ENCODE measurements at places on chromosomes 5 and 9.

DNA sequence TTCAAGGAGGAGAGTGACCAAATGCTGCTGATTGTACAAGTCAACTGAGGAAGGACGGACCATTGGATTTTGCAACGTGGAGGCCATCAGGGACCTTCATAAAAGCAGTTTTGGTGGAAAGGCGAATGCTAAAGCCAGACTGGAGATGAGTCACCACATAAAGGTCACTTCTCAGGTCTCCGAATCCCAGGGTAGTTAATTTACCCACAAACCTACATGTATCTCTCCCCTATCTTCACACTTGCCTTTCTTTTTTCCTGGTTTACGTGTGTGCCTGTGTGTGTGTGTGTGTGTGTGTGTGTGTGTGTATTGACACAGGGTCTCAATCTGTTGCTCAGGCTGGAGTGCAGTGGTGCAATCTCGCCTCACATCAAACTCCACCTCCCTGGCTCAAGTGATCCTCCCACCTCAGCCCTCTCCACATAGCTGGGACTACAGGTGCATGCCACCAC lies 4.6 kb upstream of the CTNNA1 start:
- peak; percentile 39 for DNase-seq

- no peak for DNase-seq
Measured at GRCh38 chr5:146060221-146060585, 45.2 kb downstream of the PLAC8L1 start.

DNA sequence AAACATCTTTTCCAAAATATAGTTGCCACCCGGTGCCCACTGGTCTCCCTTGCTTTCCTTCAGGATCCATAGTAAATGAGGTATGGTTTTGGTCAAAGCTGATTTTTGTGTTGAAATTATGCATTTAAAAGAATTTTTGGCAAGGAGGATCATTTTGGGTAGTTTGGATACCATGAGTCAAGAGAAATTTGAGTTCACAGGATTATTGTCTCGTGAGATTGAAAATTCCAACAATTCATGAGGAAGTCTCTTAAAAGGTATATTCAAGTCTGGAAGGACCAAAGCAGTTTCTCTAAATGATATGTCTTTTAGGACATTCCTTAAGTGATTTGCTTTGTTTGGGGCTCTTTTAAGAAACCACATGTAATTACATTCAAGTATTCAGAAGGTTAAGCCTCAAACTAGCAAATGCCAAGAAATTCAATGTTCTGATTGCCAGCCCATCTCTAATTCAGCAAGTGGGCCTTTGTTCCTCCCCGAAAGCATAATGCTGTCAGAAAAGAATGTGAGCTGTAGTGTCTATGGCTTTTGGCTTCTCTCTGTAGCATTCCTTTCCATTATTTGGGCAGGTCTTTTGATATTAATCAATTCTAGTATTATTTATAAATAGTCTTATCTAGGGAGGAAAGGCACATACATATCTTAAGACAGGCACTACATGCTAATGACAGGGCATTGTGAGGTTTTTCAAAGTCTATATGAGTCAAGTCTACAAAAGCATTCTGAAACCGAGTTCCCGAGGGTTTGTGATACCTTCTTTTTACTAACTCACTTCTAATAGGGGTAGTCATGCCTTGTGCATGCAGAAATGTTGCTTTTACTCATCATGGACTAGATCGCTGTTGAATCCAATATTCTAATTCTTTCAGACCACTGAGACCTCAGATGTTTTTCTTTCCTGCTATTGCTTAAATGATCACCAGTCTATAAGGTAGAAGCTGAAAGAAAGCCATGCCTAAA lies 453.9 kb downstream of the ENC1 start:
- DNase-seq: no peak

GRCh38 chr9:97559111-97559514 lies 57.6 kb downstream of the TMOD1 start:
- DNase-seq: no peak

DNA sequence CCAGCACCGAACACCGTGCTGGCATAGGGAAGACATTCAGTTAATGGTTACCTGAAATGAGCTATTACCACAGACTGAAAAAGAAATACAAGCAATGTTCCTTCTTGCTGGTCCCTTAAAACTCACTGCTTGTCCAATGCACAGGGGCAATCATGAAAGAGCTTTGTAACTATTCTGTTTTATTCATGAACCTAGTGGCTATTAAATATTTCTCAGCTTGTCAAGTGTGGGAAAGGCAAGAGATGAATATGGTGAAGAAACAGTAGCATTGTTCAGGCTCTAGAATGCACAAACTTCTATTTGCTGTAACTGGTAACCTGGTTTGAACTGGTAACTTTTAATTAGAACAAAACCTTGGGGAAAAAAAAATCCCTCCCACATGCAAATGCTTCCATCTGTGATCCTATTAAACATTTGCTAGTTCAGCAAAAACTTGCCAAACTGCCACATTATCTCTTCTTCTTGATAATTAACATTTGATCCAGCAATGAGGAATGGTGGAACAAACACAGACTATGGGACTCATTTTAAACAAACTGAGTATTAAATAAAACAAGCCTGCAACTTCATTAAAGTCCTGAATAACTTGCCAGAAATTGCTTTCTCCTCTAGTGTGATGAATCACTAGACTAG lies 36.1 kb downstream of the YIPF5 start:
- no peak for DNase-seq

DNA sequence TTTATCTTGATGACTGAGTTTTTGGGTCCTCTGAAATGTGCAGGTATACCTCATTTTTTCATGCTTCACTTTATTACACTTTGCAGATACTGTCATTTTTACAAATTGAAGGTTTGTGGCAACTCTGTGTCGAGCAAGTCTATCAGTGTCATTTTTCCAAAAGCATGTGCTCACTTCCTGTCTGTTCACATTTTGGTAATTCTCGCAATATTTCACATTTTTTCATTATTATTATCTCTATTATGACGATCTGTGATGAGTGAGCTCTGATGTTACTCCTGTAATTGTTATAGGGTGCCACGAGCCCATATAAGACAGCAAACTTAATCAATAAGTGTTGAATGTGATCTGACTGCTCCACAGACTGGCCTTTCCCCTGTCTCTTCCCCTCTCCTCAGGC lies 73.4 kb upstream of the FBXW11 start:
- DNase-seq: no peak

GRCh38 chr5:126984632-126985031 lies 45.7 kb downstream of the MARCHF3 start:
- DNase-seq: no peak

DNA sequence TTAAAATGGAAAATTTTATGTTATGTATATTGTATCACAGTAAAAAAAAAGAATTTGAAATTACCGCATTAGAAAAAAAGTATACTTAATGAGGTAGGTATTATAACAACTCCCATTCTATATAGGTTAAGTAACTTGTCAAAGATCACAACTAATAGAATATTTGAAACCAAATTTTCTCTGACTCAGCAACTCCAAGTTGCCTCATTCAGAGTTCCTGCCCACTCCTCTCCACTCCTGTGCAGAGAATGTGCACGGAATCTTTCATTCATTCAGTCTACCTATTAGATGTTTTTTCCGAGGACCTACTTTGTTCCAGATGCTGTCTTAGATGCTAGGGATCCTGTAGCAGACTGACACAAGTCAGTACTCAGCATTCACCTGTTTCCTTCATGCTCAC lies 15.4 kb downstream of the SH3TC2 start:
- DNase-seq: no peak

DNA sequence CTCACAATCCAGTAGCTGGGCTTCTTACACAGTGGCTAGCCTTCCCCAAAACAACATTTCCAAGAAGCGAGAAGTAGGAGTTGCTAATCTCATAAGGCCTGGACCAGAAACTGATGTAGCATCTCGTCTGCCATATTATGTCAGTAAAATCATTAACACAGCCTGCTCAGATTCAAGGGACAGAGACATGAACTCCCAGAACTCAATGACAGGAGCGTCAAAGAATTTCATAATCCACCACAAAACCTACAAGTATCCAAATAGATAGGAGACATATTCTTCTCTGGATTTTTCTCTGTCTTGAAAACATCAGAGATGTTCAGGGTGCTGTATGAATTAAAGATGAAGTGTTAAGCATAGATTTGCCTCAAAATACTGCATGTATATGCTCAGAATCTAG lies 457.6 kb upstream of the ACTBL2 start:
- DNase-seq: no peak

- DNase-seq: peak; percentile 77
Measured at GRCh38 chr9:22030101-22030598, 21.0 kb upstream of the CDKN2B start.

GRCh38 chr5:142499591-142500226 lies 174.9 kb upstream of the SPRY4 start:
- no peak for DNase-seq

DNA sequence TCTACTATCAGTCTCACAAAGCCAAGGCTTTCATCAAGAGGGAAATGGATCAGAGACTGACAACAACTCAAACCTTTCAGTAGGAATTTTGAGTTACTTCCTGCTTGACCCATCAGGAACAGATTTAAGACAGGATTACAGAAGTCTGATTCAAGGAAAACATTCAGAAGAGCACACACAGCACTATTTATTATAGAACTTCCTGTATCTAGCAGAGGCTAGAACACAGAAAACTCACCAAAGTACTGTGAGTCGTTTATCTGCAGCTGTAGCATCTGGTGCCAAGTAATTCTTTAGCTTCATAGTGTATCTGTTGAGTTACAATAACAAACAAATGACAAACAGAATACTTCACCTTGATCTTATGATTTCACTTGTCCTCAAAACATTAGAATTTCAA lies 13.8 kb downstream of the LEAP2 start:
- peak; percentile 39 for DNase-seq

GRCh38 chr9:92501671-92502393 lies 19.5 kb upstream of the ASPN start:
- DNase-seq: peak; percentile 53

DNA sequence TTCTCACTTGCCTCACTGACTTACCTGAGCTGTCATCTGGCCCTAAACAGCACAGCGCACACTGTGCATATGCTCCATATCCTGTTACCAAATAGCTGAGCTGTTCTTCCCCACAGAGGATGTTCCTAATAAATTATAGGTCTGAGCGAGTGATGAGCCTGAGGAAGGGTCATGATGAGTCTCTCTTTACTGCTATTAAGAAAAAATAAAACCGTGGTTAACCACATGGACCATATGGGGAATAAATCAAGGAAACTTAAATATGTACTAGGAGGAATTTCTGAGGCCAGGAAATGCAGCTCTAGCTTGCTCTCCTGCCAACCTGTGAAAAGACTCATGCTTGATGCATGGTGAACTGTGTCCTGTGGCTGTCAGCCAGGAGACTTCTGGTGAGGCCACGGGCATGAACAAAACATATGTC lies 424.8 kb upstream of the DMAC1 start:
- no peak for DNase-seq

DNA sequence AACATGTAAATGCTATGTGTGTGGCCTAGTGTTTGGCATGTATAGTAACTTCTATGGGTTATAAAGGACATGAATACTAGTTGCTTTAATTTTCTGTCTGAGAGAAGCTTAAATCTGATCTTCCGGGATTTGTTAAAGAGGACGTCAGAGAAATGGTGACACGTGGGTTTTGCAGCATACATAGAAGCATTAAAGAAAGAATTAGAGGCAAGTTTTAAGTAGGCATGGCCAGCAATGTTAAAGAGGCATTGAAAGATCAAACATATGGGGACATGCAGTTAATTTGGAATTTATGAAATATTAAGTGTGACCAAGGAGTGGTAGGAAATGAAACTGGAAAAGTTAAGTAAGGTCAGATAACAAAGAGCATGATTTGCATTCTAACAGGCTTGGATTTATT lies 311.4 kb upstream of the RIOK2 start:
- no peak for DNase-seq

DNA sequence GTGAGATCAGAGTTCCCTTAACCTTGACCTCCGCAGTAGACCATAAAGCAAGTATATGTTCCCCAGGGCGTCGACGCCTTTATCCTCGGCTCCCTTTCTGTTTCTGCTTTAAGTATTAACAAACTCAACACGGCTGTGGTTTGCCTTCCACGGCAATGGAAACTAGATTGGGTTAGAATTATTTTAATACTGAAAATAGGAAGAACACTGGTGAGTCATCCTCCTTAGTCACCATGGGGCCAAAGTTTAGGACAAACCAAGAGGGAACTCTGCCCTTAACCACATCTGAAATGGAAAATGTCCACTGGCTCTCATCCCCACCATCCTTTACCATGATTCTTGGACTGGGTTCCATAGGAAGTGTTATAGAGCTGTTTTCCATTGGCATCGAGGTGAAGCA lies 386.1 kb downstream of the ACTL7B start:
- peak; percentile 75 for DNase-seq

DNA sequence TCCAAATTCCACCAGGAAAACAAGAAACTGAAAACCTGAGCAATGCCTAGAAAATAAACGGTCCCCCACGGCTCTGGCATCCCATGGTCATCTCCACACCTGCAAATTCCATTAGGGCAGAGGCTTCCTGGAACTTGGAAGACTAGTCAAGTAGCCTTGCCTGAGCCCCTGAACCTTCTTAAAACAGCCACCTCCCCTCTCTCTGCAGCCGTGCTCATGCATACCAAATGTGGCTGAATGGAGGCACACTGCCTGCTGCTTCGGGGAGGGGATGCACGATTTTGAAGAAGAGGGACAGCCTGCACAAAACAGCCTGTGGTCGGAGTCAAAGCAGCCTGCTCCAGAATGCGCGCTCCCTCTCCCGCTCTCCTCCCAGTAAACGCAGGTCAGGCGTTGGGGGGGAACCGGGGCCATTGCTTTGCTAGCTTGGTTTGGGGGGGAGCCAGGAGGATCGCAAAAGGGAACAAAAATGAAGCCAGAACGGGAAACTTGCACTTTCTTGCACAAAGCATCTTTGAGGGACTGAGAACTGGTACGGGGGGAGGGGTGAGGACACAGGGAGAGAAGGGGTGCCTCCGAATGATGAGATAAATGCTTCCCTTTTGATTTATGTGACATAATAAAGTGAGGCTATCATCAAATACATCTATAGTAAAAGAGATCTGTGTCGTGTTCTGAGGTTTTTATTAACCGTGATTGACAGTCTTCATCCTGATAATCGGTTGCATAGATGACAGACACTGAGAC lies at the start of gene TRPM3:
Gene TRPM3 (minus strand): TSS at position 347 of the 747 bp plus-strand sequence. CDS start 267 bp downstream, at position 80.
- no peak for DNase-seq

DNA sequence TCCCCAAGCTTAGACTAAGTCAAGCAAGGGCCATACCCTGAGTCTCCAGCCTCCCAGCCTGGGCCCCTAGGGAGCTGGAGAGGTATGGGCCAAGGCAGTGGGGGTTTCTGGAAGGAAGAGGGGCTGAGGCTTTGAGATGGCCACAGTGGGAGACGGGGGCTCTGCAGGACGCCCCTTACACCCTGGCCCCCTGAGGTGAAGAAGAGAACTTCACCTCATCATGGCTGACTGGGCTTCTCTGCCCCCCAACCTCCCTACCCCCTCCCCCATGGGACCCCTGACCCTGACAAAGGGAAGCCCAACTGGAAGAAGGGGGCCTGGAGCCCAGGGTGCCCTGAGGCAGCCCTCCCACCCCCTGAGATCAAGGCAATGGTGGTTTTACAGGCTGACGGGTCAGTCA lies 25.8 kb downstream of the PCDH1 start:
- no peak for DNase-seq

- peak; percentile 59 for DNase-seq
Measured at GRCh38 chr5:149448831-149449714, 70.0 kb upstream of the IL17B start.

GRCh38 chr9:134304690-134305089 lies 21.6 kb upstream of the RXRA start:
- DNase-seq: no peak
